CD4-positive, alpha-beta T cell treated with Interleukin-6 at 100 ng/mL for 8 hours (primary cell): ENCODE measurements at places on chromosomes 6 and 20.

DNA sequence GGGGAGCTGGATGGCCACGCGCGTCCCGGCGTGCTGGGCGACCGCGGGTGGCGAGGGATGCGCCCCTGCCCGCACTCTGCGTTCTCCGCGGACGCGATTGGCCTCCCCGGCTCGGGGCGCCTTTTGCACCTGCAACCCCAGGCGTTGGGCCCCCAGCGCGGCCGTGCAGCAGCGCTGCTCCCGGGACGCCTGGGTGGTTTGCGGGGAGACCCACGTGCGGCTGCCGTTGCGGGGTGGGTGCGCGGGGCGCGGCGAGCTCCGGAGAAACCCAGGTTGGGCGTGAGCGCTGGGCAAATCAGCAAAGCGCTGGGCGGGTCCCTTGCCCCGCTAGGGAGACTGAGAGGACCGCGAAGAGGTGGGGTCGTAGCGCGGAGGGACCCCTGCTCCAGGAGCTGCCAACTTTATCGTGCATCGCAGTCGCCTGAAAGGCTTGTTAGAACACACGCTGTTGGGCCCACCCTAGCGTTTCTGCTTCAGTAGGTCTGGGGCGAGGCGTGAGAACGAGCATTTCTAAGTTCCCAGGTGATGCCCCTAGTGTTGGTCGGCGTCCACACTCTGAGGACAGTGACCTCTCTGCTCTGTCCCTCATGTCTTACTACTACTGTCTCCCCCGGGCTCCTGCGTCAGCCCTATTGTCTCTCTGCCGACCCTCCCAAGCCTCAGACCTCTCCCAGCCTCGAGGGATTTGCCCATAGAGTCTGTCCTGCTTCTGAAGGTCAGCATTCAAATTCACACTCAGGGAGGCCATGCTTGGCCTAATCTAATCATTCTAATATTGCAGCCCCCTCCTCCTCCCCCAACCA, 538 bp upstream of the ZFP64 start:
- peak; percentile 31 for DNase-seq

DNA sequence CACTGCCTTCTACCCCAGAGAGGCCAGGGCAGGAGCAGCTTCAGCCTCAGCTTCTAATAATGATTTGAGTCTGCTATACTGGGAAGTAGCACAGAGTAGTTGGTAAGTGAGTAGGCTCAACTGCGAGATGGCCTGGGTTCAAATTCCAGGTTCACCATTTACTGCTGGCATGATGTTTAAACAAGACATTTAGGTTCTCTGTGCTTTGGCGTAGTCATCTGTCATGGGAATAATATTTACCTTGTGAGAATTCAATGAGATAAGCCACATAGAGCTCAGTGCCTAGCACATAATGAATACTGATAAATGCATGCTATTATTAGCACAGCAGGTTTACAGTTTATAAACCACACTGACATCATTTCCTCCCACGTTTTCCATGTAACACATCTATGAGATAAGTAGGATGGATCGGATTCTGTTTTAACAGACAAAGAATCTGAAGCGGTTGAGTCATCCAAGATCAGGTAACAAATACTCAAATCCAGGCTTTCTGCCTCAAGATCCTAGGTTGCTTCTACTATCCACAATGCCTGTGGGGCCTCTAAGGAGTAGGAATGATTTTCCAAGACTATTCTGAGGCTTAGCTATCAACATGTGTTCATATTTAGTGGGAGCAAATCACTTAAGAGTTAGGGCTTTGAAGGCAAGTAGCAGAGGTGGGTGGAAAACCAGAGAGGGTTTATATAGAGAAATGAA, 72.9 kb upstream of the DTNBP1 start:
- DNase-seq, result no peak

DNA sequence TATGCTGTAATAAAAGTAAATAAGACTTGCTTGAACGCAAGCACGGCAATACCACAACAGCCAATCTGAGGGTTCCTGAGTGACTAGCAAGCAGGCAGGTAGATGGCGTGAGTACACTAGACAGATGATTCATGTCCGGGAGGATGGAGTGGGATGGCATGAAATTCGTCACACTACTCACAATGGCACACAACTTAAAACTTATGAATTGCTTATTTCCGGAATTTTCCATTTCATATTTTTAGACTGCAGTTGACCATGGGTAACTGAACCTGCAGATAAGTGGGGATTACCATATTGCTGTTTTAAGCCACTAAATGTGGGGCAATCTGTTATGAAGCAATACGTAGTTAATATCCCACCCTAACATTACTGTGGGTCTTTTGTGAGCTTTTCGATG, 93.6 kb upstream of the NFATC2 start:
- no peak for DNase-seq

DNA sequence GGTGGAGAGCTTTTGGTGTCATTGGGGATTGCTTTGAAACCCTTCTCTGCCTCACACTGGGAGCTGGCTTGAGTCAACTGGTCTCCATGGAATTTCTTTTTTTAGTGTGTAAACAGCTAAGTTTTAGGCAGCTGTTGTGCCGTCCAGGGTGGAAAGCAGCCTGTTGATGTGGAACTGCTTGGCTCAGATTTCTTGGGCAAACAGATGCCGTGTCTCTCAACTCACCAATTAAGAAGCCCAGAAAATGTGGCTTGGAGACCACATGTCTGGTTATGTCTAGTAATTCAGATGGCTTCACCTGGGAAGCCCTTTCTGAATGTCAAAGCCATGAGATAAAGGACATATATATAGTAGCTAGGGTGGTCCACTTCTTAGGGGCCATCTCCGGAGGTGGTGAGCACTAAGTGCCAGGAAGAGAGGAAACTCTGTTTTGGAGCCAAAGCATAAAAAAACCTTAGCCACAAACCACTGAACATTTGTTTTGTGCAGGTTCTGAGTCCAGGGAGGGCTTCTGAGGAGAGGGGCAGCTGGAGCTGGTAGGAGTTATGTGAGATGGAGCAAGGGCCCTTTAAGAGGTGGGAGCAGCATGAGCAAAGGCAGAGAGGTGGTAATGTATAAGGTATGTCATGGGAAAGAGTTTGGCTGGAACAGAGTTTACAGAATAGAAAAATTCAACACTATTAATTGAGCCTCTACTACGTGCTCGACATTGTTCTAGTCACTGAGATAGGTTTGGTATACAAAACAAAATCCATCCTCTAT, 31.2 kb downstream of the SRSF3 start:
- no peak for DNase-seq

DNA sequence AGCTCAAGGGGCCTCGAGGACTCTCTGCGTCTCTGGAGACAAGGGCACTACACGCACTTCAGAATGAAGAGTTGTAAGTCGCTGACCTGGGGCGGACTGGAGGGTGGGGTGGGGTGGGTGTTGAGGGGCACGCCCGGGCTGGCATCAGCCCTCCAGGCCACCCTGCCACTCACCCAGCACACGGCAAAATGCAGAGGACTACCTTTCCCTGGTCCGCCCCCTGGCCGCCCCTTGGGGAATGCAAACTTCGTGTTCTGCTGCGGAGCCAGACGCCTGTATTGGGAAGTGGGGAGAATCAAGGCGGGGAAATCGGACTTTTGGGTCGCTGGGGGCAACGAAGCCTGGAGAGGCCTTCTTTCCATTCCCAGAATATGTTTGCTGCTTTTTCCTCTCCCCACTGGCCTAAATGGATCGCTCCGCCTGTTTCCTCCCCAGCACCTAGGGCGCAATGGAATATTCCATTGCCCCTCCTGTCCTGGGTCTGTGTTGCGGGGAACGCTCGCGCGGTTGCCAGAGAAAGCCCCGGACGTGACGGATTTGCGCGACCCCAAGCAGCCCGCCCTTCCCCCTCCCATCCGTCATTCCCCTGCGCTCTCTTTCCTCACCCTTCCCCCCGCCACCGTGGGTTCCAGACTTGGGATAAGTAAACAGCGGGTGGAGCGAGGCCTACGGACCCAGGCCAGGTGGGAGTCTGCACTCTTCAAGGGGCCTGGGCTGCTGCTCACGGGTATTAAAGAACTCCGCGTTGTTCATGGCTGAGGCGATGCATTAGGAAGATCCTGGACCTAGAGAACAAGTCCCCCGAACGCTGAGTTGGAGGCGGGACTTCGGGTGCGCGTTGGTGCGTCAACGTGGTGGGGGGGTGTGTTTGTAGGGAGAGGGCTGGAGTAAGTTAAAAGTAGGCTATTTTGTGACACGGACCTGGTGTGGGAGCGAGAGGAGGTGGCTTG, at the start of gene PPT2:
TSS of gene PPT2 (plus strand) at position 578 of the 950 bp plus-strand sequence. CDS start 454 bp downstream, outside the sequence.
- peak; percentile 63 for DNase-seq

GRCh38 chr6:50585441-50586330, 127.6 kb upstream of the TFAP2D start:
- no peak for DNase-seq

- no peak for DNase-seq
Measured at GRCh38 chr6:15033850-15034203, 212.0 kb upstream of the JARID2 start.

- no peak for DNase-seq
Measured at GRCh38 chr6:95866732-95867131, 149.0 kb upstream of the FUT9 start.

DNA sequence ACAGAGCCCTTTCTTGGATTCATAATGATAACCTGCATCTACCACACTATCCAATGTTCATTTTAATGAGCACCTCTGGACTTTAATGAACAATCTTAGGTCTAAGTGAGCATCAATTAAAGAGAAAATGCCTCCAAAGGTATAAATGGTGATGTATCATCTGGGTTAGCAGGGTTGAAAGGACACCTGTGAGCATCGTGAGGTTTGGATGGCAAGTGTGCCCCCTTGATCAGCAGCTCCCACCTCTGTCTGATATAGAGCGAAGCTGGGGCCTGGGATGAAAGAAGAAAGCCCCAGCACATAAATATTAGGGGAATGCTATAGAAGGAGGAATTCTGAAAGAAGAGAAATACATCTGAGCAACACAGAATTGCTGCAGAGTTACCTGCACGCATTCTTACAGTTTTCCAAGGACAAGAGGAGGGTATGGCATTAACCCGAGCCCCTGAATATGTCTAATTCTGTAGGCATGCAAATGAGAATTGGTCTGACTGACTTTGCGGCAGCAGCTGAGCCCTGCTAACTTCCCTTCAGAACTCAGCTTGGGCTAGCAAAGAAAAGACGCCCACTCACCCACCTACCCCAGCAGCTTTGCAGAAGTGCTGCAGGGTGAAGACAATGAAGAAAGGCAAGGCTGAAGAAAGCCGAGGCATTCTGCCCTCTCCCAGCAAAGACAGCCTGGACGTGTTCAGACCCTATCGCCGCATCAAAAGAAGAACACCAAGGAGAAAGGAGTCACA, 136.2 kb downstream of the GMPR start:
- DNase-seq, result no peak

GRCh38 chr6:30687659-30688431, 1.4 kb upstream of the PPP1R18 start:
- no peak for DNase-seq

DNA sequence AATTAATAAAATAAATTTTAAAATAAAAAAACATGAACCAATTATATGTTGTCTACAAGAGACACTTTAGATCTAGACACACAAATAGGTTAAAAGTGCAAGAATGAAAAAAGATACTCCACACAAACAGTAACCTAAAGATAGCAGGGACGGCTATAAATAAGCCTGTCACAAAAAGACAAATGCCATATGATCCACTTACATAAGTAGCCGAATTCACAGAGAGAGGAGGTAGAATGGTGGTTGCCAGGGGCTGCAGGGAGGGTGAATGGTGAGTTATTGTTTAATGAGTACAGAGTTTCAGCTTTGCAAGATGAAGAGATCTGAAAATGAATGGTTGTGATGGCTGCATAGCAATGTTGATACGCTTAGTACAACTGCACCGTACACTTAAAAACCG, 32.7 kb downstream of the KATNA1 start:
- no peak for DNase-seq

GRCh38 chr6:42406306-42407280, 45.1 kb downstream of the TRERF1 start:
- DNase-seq, result no peak

DNA sequence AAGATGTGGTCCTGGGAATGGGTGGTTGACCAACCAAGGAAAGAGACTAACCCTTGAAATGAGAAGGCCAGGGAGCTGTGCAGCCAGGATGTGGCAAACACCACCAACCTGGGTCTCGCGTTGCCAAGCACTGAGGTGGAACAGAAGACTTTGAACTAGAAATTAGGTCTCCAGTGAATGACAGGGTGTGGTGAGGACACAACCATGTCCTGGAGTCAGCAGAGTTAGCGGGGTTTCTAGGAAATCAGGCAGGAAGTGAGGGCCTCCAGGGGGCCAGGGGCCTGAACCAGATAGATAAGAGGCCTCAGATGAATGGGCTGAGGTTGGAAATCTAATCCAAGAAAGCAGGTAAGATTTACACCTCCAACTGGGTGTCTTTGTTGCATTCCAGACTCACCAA, 353.3 kb upstream of the ARID1B start:
- peak; percentile 38 for DNase-seq

- no peak for DNase-seq
Measured at GRCh38 chr20:19758133-19758500, at the start of gene RIN2. Gene RIN2 (plus strand): TSS chr20:19758258. CDS start chr20:19889602, 131,344 bp downstream.

DNA sequence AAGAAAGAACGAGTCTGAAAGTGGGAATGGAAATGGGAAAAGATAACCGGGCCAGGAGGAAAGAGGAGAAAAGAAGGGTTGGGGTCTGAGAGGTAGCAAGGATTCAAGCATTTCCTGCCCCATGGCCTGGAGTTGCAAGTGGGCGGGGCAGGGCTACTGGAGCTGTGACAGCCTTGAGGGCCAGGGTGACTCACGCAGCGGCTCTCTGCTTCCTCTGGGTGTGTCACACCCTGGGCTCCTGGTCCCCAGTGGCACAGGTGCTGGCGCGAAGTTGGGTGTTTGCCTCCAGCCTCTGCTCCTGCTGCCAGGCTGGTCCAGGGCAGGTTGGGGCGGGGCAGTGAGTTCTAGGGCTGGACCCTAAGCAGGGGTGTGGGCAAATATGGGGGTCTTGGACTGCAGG, 3.3 kb upstream of the ULBP3 start:
- DNase-seq, result peak; percentile 41

DNA sequence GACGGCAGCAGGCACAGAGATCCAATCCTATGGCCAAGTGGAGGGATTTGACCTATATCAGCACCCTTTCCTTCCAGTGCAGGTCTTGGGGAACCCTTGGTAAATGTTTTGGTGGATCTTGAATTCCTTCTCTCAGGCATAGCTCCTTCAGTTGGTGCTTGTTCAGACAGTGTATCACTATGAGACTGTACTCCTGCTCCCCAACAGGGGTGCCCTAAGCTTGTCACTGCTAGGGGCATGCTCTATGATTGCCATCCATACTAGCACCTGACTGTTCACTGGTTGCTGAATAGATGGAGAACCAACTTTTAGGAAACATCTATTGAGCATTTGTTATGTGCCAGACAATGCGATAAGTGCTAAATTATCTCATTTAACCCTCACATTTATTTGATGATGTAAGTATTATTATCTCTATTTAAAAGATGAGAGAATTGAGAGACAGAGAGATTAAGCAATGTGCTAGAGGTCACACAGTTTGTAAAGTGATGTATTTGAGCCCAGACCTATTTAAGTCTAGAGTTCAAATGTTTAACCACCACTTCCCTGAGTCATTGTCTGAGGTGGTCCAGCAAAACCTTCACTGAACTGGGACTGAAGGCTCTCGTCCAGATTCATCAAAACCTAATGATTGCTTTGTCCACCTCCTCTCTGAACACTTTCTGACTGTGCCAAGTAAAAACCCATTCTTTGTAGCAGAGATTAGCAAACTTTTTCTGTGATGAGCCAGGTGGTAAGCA, 34.3 kb downstream of the ADGRF1 start:
- no peak for DNase-seq

- no peak for DNase-seq
Measured at GRCh38 chr20:20492521-20493332, 124.8 kb downstream of the INSM1 start.
